ENCODE measurements at places on chromosomes 16 and 17. TPM values are rescaled to one million over a fixed set of nuclear protein-coding genes. Genes with fewer than 3 reads are reported as not detected.
A peak's percentile ranks its signal among the peaks of the same experiment; 100 is the strongest.

WNT3 gene
- 1.5 TPM for total RNA-seq

KRTAP1-1 gene
- not detected for total RNA-seq

DNA sequence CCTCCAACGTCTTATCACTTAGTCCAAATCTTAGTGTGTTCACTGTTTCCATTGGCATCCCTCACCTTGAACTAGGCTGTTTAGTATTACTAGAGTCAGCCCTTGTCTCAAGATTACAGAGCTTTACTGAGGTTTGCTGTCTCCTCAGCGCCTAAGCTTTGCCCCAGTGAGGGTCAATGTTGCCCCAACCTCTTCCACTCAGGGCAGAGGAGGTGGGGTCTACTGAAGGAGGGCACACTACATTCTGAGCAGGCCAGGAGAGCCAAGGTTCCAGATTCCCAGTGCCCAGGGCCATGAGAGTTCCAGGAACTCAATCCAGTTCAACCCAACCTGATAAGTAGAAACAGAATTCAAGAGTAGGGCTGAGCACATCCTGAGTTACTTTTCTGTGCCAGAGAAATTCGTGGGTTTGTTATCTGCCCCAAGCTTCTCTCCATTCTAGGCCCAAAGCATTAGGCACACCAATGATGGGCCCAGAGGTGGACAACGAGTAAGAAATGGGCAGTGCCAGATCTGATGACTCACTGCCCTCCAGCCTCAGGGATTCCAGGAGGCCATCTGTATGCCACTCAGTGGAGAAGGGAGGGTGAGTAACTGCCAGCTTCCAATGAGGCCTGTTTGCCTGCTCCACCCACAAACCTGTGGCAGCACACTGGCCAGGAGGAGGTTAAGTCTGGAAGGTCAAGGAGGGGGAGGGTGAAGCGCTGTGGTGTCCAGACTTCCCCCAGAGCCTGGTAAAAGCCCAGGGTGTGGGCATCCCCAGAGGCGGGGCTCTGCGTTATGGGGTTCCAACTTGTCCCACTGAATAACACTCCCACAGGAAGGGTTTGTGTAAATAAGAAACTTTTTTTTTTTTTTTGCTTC is 8.2 kb downstream of the TUBG2 start:
- H3K4me1 ChIP-seq: peaks cover 55% of the 10 kb centered on the region
- H3K27ac ChIP-seq: peak overlapping the region; percentile 68

- H3K4me3 ChIP-seq: peak overlapping the region; percentile 11
- no peaks in the 10 kb centered on the region for H3K27me3 ChIP-seq
- H3K36me3 ChIP-seq: no peaks in the 10 kb centered on the region
- DNase-seq: no peak
- no peak overlapping the region for H3K27ac ChIP-seq
Measured at GRCh38 chr17:60086818-60087591, 8.3 kb upstream of the HEATR6 start.

TBC1D3C gene
- not detected for total RNA-seq

CDH1 gene
- 116 TPM for total RNA-seq

DNA sequence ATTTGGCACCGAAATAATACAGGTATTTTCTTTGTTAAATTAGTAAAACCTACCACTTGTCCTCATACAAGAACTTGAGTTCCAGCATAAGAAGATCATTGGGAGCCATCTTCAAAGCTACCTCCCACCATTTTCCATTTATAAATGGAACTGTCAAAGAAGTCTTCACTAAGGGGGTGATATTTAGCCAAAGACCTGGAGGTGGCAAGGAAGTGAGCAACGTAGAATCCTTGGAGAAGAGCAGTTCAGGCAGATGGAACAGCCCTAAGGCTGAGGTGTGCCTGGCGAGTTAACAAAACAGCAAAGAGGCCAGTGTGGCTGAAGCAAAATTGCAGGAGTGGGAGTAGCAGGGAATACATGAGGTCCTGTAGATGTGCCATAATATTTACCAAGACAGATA is 1.8 kb downstream of the KCNJ16 start:
- no peak for DNase-seq
- no peak overlapping the region for H3K27ac ChIP-seq
- no peaks in the 10 kb centered on the region for H3K4me1 ChIP-seq
- no peaks in the 10 kb centered on the region for H3K36me3 ChIP-seq
- H3K4me3 ChIP-seq: no peak overlapping the region
- no peaks in the 10 kb centered on the region for H3K27me3 ChIP-seq

DNA sequence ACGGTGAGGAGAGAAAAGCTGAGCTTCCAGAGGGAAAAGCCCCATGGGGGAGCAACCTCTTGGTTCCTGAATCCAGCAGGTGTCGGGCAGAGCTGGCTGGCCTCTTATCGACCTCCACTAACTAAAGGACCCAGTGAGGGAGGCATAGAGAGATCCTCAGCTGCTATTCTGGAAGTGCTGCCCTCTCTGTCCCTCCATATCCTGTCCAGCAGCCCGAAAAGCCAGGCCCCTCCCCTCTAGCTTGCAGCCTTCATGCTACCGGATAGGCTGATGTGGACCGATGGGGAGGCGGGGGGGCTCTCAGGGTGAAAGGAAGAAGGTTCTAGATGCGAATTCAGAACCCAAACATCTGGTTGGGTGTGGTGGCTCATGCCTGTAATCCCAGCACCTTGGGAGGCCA is 24.9 kb downstream of the MXRA7 start:
- H3K36me3 ChIP-seq: no peaks in the 10 kb centered on the region
- DNase-seq: no peak
- no peaks in the 10 kb centered on the region for H3K27me3 ChIP-seq
- peaks cover 77% of the 10 kb centered on the region for H3K4me1 ChIP-seq
- peak overlapping the region; percentile 86 for H3K27ac ChIP-seq
- H3K4me3 ChIP-seq: no peak overlapping the region

HASPIN gene
- 0.74 TPM for total RNA-seq

CIITA gene
- total RNA-seq: 16.7 TPM

- H3K27ac ChIP-seq: no peak overlapping the region
- no peaks in the 10 kb centered on the region for H3K27me3 ChIP-seq
- H3K36me3 ChIP-seq: no peaks in the 10 kb centered on the region
- no peak for DNase-seq
Measured at GRCh38 chr17:59160157-59161025, 4.8 kb downstream of the PRR11 start.

- no peaks in the 10 kb centered on the region for H3K36me3 ChIP-seq
- H3K27ac ChIP-seq: no peak overlapping the region
- no peaks in the 10 kb centered on the region for H3K27me3 ChIP-seq
- no peak for DNase-seq
- peaks cover 22% of the 10 kb centered on the region for H3K4me1 ChIP-seq
Measured at GRCh38 chr17:83064732-83065659, 14.4 kb upstream of the METRNL start.

SOX15 gene
- 44.4 TPM for total RNA-seq

SLC13A2 gene
- not detected for total RNA-seq

GPRC5B gene
- 44.7 TPM for total RNA-seq

GAS2L2 gene
- not detected for total RNA-seq

GRCh38 chr16:85276721-85277120 is 164.4 kb upstream of the CIBAR2 start:
- DNase-seq: no peak
- no peaks in the 10 kb centered on the region for H3K27me3 ChIP-seq
- no peaks in the 10 kb centered on the region for H3K36me3 ChIP-seq
- no peak overlapping the region for H3K27ac ChIP-seq

MYO15A gene
- 6.1 TPM for total RNA-seq

RBFOX1 gene
- 6.6 TPM for total RNA-seq

DNA sequence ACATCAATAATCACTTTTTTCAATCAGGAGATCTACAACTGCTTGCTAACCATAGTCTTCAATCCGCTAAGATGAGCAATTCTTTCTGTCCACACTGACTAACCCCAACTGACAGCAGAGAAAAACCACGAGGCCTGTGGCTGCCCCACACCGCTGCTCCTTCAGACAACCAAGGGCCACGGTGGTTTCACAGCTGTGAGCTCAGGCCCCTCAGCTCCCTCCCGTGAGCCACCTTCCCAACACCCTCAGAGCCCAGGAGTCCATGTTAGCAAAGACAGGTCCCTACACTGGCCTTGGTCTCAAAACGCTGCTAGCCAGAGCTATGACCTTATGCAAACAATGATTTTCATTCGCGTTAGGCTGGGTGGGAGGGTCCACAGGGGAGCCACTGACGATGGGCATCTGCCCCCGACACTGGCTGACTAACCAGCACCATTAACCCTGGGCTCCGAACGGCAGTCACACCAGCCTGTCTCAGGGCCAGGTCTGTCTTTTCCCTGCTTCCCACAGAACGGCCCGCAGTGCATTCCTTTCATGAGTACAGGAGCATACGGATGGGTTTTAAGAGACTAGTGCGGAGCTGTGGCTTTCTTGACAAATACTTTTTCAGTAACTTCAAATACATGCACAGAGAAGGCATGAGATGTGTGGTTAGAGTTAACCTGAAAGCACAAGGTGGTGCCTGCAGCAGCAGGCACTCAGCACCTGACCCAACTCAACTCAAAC is 67.3 kb downstream of the ANKRD11 start:
- no peak for DNase-seq
- H3K4me1 ChIP-seq: peaks cover 60% of the 10 kb centered on the region
- no peaks in the 10 kb centered on the region for H3K36me3 ChIP-seq
- H3K27ac ChIP-seq: no peak overlapping the region
- H3K4me3 ChIP-seq: no peak overlapping the region

- peak overlapping the region; percentile 85 for H3K27ac ChIP-seq
- no peaks in the 10 kb centered on the region for H3K27me3 ChIP-seq
- H3K4me1 ChIP-seq: peaks cover 39% of the 10 kb centered on the region
- no peak overlapping the region for H3K4me3 ChIP-seq
Measured at GRCh38 chr17:43027091-43028032, 2.3 kb downstream of the RND2 start.

- H3K36me3 ChIP-seq: no peaks in the 10 kb centered on the region
- H3K27me3 ChIP-seq: no peaks in the 10 kb centered on the region
- DNase-seq: no peak
- no peak overlapping the region for H3K27ac ChIP-seq
- no peak overlapping the region for H3K4me3 ChIP-seq
- no peaks in the 10 kb centered on the region for H3K4me1 ChIP-seq
Measured at GRCh38 chr17:38809828-38810227, 10.5 kb upstream of the PIP4K2B start.

CCL2 gene
- total RNA-seq: 15.2 TPM

DNA sequence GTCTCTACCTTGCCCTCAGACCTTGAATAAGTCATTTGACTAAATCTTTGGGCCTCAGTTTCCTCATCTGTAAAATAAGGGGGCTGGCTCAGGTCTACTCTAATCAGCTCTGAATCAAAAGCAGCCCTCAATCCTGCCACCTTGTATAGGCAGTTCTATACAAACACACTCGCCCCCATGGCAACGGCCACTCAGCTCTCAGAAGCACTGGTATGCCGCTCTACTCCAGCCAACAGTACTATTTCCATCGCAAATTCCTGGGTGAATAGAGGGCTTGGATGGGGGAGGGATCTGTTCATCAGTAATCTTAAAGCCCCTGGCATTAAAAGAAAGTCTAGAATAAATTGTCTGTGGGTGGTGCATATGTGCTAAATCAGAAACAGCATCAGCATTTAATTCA is 21.2 kb upstream of the TAOK1 start:
- H3K27ac ChIP-seq: no peak overlapping the region
- no peak for DNase-seq
- H3K27me3 ChIP-seq: no peaks in the 10 kb centered on the region
- H3K4me1 ChIP-seq: no peaks in the 10 kb centered on the region

DNA sequence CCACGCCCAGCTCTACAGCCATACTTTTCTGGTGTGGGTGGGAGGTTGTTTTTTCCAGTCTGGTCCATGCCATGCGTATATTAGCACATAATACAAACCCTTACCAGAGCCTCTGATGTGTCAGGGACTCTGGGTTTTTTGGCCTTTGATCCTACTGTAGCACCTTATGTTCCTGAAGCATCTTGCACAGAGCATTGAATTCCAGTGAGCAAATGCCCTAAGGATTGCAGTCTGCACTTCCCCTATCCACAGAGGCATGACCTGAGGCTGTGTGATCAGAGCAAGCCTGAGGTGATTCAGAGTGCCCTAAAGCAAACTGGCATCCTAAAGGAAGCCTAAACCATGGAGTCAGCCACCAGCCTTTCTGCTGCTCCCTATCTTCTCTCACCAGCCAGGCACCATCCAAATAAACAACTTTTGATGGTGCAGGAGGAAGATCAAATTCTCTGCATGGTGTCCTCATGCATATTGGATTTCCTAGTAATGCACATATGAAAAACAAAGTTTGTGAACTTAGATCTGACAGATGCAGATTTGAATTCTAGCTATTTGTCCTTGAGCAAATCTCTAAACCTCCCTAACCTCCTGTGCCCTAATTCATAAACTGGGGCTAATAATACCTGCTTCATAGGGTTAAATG is 41.2 kb upstream of the HAS3 start:
- no peak overlapping the region for H3K4me3 ChIP-seq
- no peak for DNase-seq
- no peaks in the 10 kb centered on the region for H3K27me3 ChIP-seq
- H3K4me1 ChIP-seq: no peaks in the 10 kb centered on the region
- H3K27ac ChIP-seq: no peak overlapping the region
- no peaks in the 10 kb centered on the region for H3K36me3 ChIP-seq

RTN4RL1 gene
- total RNA-seq: 3.7 TPM

GJC1 gene
- 10.1 TPM for total RNA-seq

NDUFAB1 gene
- total RNA-seq: 68.8 TPM

RNF227 gene
- total RNA-seq: 2.9 TPM

MYL11 gene
- total RNA-seq: not detected

GRCh38 chr16:79415983-79416640 is 184.4 kb downstream of the MAF start:
- H3K27me3 ChIP-seq: no peaks in the 10 kb centered on the region
- DNase-seq: no peak
- H3K4me1 ChIP-seq: peaks cover 14% of the 10 kb centered on the region
- no peak overlapping the region for H3K4me3 ChIP-seq
- H3K27ac ChIP-seq: no peak overlapping the region

DNA sequence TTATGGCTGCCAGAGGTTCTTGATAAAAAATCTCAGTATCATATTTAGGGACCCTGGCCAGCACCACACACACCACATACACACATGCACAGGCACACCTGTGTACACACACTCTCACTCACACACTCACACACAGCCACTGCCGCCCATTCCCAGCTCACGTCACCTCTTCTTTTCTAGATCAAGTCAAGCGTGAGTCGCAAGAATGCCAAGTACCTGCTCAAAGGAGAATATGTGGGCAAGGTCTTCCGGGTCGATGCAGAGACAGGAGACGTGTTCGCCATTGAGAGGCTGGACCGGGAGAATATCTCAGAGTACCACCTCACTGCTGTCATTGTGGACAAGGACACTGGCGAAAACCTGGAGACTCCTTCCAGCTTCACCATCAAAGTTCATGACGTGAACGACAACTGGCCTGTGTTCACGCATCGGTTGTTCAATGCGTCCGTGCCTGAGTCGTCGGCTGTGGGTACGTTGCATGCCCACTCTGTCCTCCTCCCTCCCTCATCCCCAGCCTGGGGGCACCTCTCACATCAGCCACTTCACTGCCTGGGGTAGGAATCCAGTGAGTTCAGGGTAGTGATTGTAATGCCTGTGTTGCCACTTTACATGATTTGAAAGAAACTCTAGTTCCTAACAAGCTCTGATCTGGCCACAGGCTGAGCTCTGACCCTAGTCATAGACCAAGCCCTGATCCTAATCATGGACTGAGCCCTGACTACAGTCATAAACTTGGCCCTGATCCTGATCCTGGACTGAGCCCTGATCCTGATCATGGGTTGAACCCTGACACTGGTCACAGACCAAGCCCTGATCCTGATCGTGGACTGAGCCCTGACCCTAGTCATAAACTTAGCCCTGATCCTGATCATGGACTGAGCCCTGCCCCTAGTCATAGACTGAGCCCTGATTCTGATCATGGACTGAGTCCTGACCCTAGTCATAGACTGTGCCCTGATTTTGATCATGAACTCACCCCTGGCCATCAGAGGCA is 20.4 kb downstream of the CDH5 start:
- DNase-seq: no peak
- H3K4me3 ChIP-seq: no peak overlapping the region
- no peak overlapping the region for H3K27ac ChIP-seq
- no peaks in the 10 kb centered on the region for H3K27me3 ChIP-seq
